Upper lobe of left lung (tissue), 6 donors: ENCODE measurements at places on chromosomes 16 and 17. TPM values are rescaled to one million over a fixed set of nuclear protein-coding genes. Genes with fewer than 3 reads are reported as not detected.

GRCh38 chr16:68985855-68986254 lies 119.6 kb upstream of the HAS3 start:
- no peaks in the 10 kb centered on the region for H3K4me1 ChIP-seq
- H3K36me3 ChIP-seq: no peaks in the 10 kb centered on the region
- no peak for DNase-seq
- no peaks in the 10 kb centered on the region for H3K27me3 ChIP-seq
- no peak overlapping the region for H3K4me3 ChIP-seq

DNA sequence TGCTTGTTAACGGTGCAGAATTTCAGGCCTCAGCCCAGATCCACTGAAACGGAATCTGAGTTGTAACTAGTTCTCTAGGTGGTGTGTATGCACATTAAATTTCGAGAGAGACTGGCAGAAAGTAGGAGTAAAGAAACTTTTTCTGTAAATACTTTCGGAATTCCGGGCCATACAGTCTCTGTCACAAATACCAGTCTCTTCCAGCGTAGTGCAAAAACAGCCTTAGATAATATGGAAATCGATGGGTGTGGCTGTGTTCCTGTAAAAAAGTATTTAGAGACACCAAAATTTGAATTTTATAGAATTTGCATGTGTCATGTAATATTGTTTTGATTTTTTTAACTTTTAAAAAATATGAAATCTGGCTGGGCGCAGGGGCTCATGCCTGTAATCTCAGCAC lies 109.7 kb downstream of the ABCC1 start:
- no peaks in the 10 kb centered on the region for H3K36me3 ChIP-seq
- no peak overlapping the region for H3K27ac ChIP-seq

GRCh38 chr17:27360507-27360906 lies 66.6 kb downstream of the WSB1 start:
- no peaks in the 10 kb centered on the region for H3K27me3 ChIP-seq
- H3K4me3 ChIP-seq: no peak overlapping the region
- no peak for DNase-seq
- H3K27ac ChIP-seq: no peak overlapping the region
- H3K36me3 ChIP-seq: no peaks in the 10 kb centered on the region
- peaks cover 4% of the 10 kb centered on the region for H3K4me1 ChIP-seq

DNA sequence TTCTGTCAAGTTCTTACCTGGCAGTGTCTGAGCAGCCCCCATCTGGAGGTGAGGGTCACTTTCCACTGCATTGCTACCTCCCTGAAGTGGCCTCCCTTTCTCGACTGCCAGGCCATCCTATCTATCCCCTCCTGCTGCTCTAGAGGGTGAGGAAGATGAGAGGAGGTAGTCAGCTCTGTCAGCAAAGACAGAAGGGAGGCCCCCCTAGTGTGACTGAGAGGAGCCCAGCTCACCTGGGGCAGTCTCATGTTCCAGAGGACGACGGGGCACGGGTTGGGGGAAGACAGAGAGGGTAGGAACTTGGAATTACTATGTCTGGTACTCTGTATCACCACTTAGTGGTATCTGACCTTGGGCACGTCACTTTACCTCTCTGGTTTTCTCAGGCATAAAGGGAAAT lies 22.0 kb downstream of the MYO19 start:
- no peaks in the 10 kb centered on the region for H3K4me1 ChIP-seq
- no peak overlapping the region for H3K27ac ChIP-seq
- DNase-seq: no peak
- H3K4me3 ChIP-seq: no peak overlapping the region

DNA sequence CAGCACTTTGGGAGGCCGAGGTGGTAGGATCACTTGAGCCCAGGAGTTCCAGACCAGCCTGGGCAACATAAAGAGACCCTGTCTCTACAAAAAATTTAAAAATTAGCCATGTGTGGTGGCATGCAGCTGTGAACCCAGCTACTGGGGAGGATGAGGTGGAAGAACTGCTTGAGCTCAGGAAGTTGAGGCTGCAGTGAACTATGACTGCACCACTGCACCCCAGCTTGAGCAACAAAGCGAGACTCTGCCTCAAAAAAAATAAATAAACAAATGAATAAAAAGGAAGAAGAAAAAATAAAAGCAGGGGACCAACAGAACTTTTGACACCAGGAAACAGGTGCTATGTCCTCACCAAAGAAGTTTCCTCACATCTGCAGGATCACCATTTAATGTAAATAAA lies 14.2 kb downstream of the TERF2 start:
- no peak for DNase-seq
- H3K4me1 ChIP-seq: no peaks in the 10 kb centered on the region
- no peaks in the 10 kb centered on the region for H3K27me3 ChIP-seq
- H3K36me3 ChIP-seq: peaks cover 49% of the 10 kb centered on the region

GRCh38 chr17:74031316-74032090 lies 172.0 kb upstream of the RPL38 start:
- H3K27me3 ChIP-seq: no peaks in the 10 kb centered on the region
- no peak overlapping the region for H3K4me3 ChIP-seq
- H3K27ac ChIP-seq: no peak overlapping the region
- H3K4me1 ChIP-seq: no peaks in the 10 kb centered on the region
- H3K36me3 ChIP-seq: no peaks in the 10 kb centered on the region

DNA sequence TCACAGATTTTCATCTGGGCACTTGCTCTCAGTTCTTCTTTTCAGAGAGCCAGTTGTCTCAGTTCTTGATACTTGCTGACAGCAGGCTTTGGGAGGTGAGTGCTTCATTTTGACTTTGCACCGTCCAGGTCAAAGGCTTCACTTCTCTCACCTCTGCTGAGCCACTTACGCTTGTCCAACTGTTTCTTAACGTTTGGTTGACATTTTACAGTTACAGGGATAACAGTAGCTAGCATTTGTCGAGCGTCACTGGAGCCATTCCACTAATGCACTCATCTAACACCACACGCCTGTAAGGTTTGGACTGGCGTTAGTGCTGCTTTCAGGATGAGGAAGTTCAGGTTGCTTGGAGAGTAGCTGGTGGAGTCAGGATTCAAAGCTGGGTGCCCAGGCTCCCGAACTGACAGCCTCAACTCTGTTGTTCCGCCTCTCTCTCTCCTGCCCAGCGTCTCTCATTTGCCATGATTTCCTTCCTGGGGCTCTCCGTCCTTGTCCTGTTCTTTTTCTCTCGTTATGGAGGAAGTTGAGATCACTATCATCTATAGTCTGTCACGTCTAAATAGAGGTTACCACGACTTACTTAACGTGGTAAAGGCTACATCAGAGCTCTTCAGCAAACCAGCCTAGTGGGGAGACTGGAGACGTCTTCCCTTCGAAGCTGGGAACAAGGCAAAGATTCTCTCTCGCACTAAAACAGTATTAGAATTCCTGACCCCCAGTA lies 220.8 kb downstream of the RPTOR start:
- H3K27ac ChIP-seq: no peak overlapping the region
- peaks cover 6% of the 10 kb centered on the region for H3K4me1 ChIP-seq
- no peak overlapping the region for H3K4me3 ChIP-seq
- no peak for DNase-seq

- peaks cover 51% of the 10 kb centered on the region for H3K4me1 ChIP-seq
- no peaks in the 10 kb centered on the region for H3K27me3 ChIP-seq
- no peak for DNase-seq
- H3K36me3 ChIP-seq: peaks cover 20% of the 10 kb centered on the region
- no peak overlapping the region for H3K4me3 ChIP-seq
These were observed 86.7 kb downstream of the TIMM22 start for GRCh38 chr17:1083451-1084187.

The RABEP1 gene
- 36.3 TPM for total RNA-seq

GRCh38 chr16:35196313-35196712 lies 1736.9 kb downstream of the TP53TG3F start:
- H3K4me1 ChIP-seq: no peaks in the 10 kb centered on the region
- no peaks in the 10 kb centered on the region for H3K36me3 ChIP-seq
- H3K4me3 ChIP-seq: no peak overlapping the region
- H3K27me3 ChIP-seq: no peaks in the 10 kb centered on the region

The PERCC1 gene
- not detected for total RNA-seq

DNA sequence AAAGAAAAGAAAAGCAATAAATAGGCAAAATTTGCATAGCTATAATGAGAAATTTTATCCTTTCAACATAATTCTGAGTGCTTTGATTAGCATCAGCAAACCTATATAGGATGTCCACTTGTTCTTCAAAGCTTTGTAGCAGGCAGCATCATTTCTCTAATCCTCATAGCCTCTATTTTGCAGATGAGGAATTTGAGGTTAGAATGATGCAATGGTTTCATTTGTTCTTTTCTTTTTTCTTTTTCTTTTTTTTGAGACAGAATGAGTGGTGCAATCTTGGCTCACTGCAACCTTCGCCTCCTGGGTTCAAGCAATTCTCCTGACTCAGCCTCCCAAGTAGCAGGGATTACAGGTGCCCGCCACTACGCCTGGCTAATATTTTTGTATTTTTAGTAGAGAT lies 594.4 kb downstream of the TOX3 start:
- H3K4me3 ChIP-seq: no peak overlapping the region
- no peak overlapping the region for H3K27ac ChIP-seq
- no peaks in the 10 kb centered on the region for H3K36me3 ChIP-seq
- no peaks in the 10 kb centered on the region for H3K27me3 ChIP-seq

DNA sequence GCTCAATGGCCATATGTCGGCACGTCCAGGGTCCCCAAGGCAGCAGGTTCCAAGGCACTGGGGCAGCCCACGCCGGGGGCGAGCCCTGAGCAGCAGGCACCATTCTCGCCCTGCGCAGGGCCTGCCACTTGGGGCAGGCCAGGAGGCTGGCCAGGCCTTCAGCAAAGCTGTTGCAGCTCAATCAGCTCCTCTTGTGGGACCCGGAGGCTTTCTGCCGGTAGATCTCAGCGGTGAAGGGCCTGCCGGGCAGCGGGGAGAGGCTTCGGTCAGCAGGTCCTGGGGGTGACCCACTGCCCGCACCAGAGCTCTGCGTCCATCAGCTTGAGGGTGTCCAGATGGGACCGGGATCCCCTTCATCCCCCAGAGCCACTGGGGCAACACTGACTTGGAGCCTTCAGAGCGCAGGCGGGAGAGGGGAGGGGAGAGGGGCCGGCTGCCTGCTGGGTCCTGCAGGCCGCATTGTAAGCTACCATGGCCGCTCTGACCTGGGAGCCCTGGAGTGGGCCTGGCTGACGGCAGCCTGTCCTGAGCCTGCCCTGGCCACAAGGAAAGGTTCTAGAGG lies 9.5 kb upstream of the RASD1 start:
- H3K4me1 ChIP-seq: peaks cover 4% of the 10 kb centered on the region
- H3K36me3 ChIP-seq: no peaks in the 10 kb centered on the region
- H3K4me3 ChIP-seq: no peak overlapping the region
- peak overlapping the region; percentile 73 for H3K27ac ChIP-seq
- H3K27me3 ChIP-seq: no peaks in the 10 kb centered on the region

The CCL8 gene
- 1.4 TPM for total RNA-seq

The CPHXL2 gene
- not detected for total RNA-seq

GRCh38 chr16:72873044-72873443 lies 174.9 kb downstream of the ZFHX3 start:
- H3K27me3 ChIP-seq: no peaks in the 10 kb centered on the region
- H3K27ac ChIP-seq: no peak overlapping the region
- H3K4me3 ChIP-seq: no peak overlapping the region
- H3K36me3 ChIP-seq: no peaks in the 10 kb centered on the region

DNA sequence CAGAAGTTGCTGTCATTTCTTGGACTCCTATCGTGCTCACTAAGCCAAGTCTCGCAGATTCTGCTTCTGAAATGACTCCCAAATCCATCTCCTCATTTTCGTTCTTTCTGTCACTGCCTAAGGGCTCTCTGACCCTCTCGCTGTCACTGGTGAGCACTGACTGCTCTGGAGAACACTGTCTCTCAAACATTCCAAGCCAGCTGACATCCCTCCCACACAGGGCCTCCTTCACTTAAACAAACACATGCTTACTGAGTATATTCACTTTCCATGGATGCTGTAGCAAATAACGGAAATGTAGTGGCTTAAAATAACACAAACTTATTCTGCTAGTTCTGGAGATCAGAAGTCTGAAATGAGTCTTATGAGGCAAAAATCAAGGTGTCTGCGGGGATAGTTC lies 18.8 kb downstream of the CACNG1 start:
- H3K27ac ChIP-seq: no peak overlapping the region
- no peak for DNase-seq
- H3K4me1 ChIP-seq: no peaks in the 10 kb centered on the region
- H3K27me3 ChIP-seq: no peaks in the 10 kb centered on the region
- no peaks in the 10 kb centered on the region for H3K36me3 ChIP-seq
- no peak overlapping the region for H3K4me3 ChIP-seq

The GOT2 gene
- total RNA-seq: 35.6 TPM

GRCh38 chr17:82595893-82596292 lies 52.4 kb downstream of the WDR45B start:
- no peak for DNase-seq
- peaks cover 3% of the 10 kb centered on the region for H3K36me3 ChIP-seq
- no peak overlapping the region for H3K4me3 ChIP-seq
- no peak overlapping the region for H3K27ac ChIP-seq
- no peaks in the 10 kb centered on the region for H3K27me3 ChIP-seq
- H3K4me1 ChIP-seq: peaks cover 44% of the 10 kb centered on the region

DNA sequence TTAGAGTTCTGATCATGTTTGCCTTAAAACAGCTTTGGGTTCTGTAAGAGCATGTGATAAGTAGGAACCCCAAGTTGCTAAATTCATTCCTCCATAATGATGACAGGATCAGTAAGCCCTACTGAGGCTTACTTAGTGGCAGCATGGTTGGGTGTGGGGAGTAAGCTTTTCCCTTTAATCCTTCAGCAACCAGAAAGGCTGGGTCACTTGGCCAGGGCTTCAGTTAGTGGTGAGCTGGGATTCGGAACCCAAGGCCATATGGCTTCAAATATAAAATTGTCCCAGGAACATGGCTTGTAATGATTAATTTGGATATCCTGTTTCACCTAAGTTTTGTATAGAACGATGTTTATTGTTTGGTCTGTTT lies 850 bp downstream of the GINS3 start:
- no peaks in the 10 kb centered on the region for H3K36me3 ChIP-seq
- DNase-seq: no peak
- peaks cover 6% of the 10 kb centered on the region for H3K4me1 ChIP-seq

DNA sequence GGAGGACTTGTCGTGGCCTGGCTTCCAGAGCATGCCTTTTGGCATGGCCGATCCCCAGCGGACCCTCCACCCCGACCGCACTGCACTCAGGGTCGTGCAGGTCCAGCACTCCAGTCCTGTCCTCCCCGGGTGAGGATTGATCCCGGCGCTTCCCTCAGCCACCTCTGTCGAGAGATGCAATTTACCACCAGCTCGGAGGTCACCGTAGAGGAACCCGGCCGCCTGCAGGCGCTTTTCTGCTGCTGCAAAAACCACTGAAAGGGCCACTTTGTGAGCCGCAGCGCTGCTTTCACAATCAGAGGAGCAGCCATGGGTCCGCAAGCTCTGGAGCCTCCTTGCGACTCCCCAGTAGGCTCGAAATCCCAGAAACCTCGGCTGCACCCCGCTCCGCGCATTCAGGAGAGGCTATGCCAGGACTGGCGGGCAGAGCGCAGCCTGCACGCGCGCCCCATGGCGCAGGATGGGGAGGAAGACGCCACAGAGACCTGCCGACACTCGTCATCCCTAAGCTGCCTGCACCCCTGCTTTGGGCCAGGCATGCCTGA lies 134.2 kb downstream of the HS3ST2 start:
- peaks cover 4% of the 10 kb centered on the region for H3K4me1 ChIP-seq
- H3K27me3 ChIP-seq: no peaks in the 10 kb centered on the region
- H3K27ac ChIP-seq: no peak overlapping the region
- peak overlapping the region; percentile 13 for H3K4me3 ChIP-seq
- H3K36me3 ChIP-seq: no peaks in the 10 kb centered on the region

- peaks cover 4% of the 10 kb centered on the region for H3K36me3 ChIP-seq
- peak overlapping the region; percentile 88 for H3K27ac ChIP-seq
- peak overlapping the region; percentile 82 for H3K4me3 ChIP-seq
- H3K4me1 ChIP-seq: peaks cover 40% of the 10 kb centered on the region
- no peak for DNase-seq
These were observed 617 bp downstream of the ARMC7 start for GRCh38 chr17:75110234-75110937.
